ENCODE measurements at places on chromosomes 2 and 18. TPM values are rescaled to one million over a fixed set of nuclear protein-coding genes. Genes with fewer than 3 reads are reported as not detected.

GRCh38 chr2:216860426-216861137, 718 bp upstream of the TNP1 start:
- peaks cover 5% of the 10 kb centered on the region for H3K4me1 ChIP-seq
- H3K36me3 ChIP-seq: no peaks in the 10 kb centered on the region
- DNase-seq: no peak
- H3K27ac ChIP-seq: no peak overlapping the region
- no peak overlapping the region for H3K4me3 ChIP-seq

The CABYR gene
- 18.2 TPM for total RNA-seq

The ERICH2 gene
- 3.9 TPM for total RNA-seq

The C1QL2 gene
- total RNA-seq: 0.11 TPM

DNA sequence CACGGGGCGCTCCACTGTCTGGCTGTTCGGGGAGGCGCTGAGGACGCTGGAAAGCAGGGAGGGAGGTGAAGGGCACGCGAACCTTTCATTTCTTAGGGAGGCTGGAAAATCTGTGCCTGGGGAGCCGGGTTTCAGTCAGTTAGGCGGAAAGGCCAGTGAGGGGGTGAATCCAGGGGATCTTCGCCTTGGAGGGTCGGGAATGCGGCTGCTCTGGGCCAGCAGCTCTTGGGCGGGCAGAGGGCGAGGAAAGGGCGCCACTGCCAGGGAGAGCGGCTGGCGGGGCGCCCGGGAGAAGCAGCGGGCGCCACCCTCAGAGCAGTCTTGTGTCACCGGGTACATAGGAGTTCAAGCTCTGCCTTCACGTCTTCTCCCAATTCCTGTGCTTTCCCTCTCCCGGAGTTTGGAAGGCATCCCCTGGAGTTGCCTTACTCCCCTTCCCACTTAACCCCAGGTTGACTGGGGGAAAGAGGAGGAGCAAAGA, 1.4 kb downstream of the CCDC85A start:
- H3K4me1 ChIP-seq: peaks cover 23% of the 10 kb centered on the region
- peaks cover 13% of the 10 kb centered on the region for H3K27me3 ChIP-seq
- DNase-seq: no peak
- H3K36me3 ChIP-seq: no peaks in the 10 kb centered on the region
- peak overlapping the region; percentile 52 for H3K27ac ChIP-seq

The CTAGE1 gene
- not detected for total RNA-seq

The TOGARAM2 gene
- 7.9 TPM for total RNA-seq

The IL1RN gene
- total RNA-seq: 0.44 TPM

The ANKRD36C gene
- total RNA-seq: 144 TPM

- no peak overlapping the region for H3K27ac ChIP-seq
- no peak overlapping the region for H3K4me3 ChIP-seq
- no peak for DNase-seq
- H3K27me3 ChIP-seq: no peaks in the 10 kb centered on the region
- no peaks in the 10 kb centered on the region for H3K36me3 ChIP-seq
- H3K4me1 ChIP-seq: peaks cover 4% of the 10 kb centered on the region
Observed at GRCh38 chr2:49021271-49021670, 133.0 kb downstream of the FSHR start.

DNA sequence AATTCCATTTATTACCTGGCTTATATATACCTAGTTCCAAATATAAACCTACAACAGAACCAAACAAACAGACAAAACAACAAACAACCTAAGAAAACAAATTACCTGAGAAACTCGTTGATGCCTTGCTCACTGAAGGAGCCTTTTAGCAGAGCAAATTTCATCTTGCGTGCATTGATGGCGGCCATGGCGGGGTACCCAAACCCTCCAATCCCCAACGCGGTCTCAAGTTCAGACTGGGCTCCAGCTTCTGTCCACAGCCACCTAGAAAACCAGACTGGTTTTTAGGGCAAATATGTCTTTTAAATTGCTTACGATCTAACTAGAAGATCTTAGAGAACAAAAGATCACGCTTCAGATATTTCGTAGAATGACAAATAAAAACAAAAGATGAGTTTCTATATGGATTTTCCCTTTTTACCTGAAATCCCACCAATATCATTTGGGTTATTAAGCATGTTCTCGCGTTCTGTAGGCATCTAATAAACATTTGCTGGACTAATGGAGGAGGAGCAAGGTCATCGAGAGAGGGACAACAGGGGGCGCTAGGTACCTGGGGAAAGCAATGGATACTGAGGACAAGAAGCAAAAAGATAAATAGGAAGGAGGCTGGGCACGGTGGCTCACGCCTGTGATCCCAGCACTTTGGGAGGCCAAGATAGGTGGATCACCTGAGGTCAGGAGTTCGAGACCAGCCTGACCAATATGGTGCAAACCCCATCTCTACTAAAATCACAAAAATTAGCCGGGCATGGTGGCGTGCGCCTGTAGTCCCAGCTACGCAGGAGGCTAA, 25.2 kb downstream of the PDIA6 start:
- H3K36me3 ChIP-seq: peaks cover 53% of the 10 kb centered on the region
- no peak overlapping the region for H3K4me3 ChIP-seq
- DNase-seq: no peak
- H3K4me1 ChIP-seq: no peaks in the 10 kb centered on the region
- no peak overlapping the region for H3K27ac ChIP-seq

- no peaks in the 10 kb centered on the region for H3K4me1 ChIP-seq
- H3K36me3 ChIP-seq: no peaks in the 10 kb centered on the region
- no peaks in the 10 kb centered on the region for H3K27me3 ChIP-seq
- no peak for DNase-seq
- no peak overlapping the region for H3K4me3 ChIP-seq
Observed at GRCh38 chr2:16958266-16958665, 292.6 kb upstream of the CYRIA start.

The MEIS1 gene
- 68.4 TPM for total RNA-seq

The FSHR gene
- total RNA-seq: 0.17 TPM

DNA sequence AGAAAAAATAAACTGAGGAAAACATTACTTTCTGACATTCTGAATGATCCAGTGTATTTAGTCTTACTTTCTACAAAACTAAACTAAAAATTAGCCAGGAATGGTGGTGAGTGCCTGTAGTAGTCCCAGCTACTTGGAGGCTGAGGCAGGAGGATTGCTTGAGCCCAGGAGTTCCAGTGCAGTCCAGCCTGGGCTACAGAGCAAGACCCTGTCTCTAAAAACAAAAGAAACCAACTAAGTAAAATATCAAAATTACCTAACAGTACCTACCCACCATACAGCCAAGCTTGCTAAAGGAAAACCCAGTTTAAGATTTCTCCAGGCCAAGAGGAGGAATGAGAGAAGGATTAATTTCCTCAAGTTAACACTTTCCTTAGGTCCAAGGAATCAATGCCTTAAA, 2.9 kb downstream of the HSPD1 start:
- peaks cover 26% of the 10 kb centered on the region for H3K36me3 ChIP-seq
- peaks cover 10% of the 10 kb centered on the region for H3K4me1 ChIP-seq
- H3K27me3 ChIP-seq: no peaks in the 10 kb centered on the region
- no peak overlapping the region for H3K27ac ChIP-seq
- H3K4me3 ChIP-seq: no peak overlapping the region
- DNase-seq: no peak

DNA sequence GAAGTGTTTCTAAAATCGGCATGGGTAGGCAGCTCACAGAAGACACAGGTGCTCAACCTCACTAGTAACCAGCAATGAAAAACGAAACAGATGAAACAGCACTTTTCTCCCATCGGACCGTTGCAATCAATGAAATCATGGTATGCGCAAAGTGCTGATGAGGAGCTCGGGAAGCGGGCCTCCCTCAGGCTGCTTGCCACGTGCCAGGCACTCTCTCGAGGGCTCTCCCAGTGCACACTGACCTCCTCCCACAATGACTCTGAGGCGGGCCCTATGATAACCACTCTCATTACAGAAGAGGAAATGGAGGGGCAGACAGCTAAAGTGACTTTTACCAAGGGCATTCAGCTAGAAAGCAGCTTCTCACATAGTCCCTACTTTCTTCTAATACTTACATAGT, 3.8 kb upstream of the ANKRD23 start:
- no peaks in the 10 kb centered on the region for H3K27me3 ChIP-seq
- DNase-seq: no peak
- H3K4me3 ChIP-seq: no peak overlapping the region
- H3K36me3 ChIP-seq: peaks cover 90% of the 10 kb centered on the region
- H3K27ac ChIP-seq: no peak overlapping the region

The C1GALT1C1L gene
- 1.3 TPM for total RNA-seq

DNA sequence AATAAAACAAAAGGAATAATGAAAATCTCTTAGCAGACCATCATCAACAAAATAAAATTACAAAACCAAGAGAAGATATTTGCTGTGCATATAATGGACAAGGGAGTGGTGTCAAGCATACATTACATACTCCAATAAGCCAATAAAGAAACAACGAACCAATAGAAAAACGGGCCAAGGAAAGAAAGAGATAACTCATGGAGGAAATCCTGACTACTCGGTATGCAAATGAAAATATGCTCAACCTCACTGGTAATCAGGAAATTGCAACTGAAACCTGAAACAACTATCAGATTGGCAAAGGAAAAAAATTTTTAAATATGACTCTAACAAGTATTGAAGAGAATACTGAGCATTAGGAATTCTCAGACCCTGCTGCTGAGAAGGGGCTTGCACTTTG, 84.7 kb downstream of the BCL2 start:
- no peak for DNase-seq
- H3K4me1 ChIP-seq: peaks cover 20% of the 10 kb centered on the region
- H3K4me3 ChIP-seq: no peak overlapping the region
- no peak overlapping the region for H3K27ac ChIP-seq
- no peaks in the 10 kb centered on the region for H3K36me3 ChIP-seq

DNA sequence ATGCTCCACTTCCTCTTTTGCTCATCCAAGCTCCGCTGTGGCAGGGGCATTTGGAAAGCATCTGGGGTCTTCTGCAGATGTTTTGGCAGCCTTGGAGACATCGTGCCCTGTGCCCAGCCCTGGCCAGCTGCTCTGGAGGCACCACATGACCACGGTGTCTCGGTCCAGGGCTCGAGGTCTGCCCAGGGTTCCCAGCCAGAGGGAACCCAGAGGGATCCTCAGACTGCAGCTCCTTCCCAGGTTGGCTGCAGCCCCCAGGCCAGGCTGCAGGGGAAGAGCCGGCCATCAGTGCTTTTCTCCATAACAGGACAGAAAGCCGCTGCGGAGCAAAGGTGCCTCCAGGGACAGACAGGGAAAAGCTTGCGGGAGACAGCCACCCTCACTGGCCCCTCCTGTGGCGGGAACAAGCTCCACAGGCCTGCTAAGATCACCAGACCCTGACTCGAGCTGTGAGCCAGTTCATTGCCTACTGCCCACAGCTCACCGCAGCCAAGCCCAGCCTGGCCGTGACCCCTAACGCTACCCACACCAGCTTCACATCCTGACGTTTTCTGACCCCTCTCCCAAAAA, 74.7 kb downstream of the SMAD7 start:
- no peak for DNase-seq
- H3K27ac ChIP-seq: no peak overlapping the region
- no peaks in the 10 kb centered on the region for H3K36me3 ChIP-seq
- no peak overlapping the region for H3K4me3 ChIP-seq

- H3K36me3 ChIP-seq: no peaks in the 10 kb centered on the region
- peaks cover 13% of the 10 kb centered on the region for H3K4me1 ChIP-seq
- no peaks in the 10 kb centered on the region for H3K27me3 ChIP-seq
- H3K4me3 ChIP-seq: no peak overlapping the region
- peak overlapping the region; percentile 42 for H3K27ac ChIP-seq
Observed at GRCh38 chr18:58338141-58338540, 290.8 kb downstream of the ALPK2 start.

DNA sequence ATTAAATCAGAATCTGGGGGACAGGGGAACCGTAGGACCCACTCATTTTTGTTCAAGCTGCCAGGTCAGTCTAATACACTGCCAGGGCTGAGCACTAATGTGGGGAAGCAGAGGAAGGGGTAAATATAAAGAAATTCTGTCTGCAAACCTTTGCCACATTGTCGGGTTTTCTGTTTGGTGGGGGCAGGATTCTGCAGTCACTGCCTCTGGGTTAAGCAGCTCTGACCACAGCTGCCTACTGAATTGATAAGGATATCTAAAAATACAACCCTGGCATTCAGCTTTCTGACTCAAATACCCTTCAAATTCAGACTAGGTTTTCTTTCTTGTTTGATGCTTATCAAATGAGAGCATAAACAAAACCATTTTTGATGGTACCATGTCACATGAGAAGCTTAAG, 6.0 kb downstream of the DNER start:
- no peak overlapping the region for H3K4me3 ChIP-seq
- no peak for DNase-seq
- peaks cover under 1% of the 10 kb centered on the region for H3K27me3 ChIP-seq
- no peaks in the 10 kb centered on the region for H3K4me1 ChIP-seq

GRCh38 chr2:102782187-102782586, 20.4 kb downstream of the TMEM182 start:
- no peak overlapping the region for H3K27ac ChIP-seq
- H3K4me1 ChIP-seq: no peaks in the 10 kb centered on the region
- DNase-seq: no peak
- no peaks in the 10 kb centered on the region for H3K36me3 ChIP-seq

The PIKFYVE gene
- 48.4 TPM for total RNA-seq

DNA sequence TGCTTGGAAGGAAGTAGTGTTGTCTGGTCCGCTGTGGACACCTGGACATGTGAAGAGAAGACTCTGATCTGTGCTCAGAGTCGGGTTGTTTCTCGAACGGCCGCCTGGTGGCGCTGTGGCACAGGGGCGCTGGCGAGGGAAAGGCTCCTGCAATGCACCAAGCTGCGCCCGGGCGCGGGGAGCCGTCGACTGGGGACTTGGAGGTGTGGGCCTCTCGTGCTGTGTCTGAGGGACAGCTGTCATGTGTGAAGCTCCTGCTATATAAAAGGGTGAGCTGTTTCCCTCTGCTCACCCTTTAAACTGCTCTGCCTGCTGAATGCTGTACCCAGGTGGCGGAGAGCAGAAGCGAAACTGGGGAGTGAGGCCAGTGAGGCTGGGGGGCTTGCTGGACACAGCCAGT, 44.0 kb downstream of the GNAL start:
- peaks cover 8% of the 10 kb centered on the region for H3K4me1 ChIP-seq
- no peak overlapping the region for H3K27ac ChIP-seq
- no peaks in the 10 kb centered on the region for H3K36me3 ChIP-seq
- peak overlapping the region; percentile 14 for H3K4me3 ChIP-seq
- H3K27me3 ChIP-seq: no peaks in the 10 kb centered on the region
- no peak for DNase-seq

- H3K27ac ChIP-seq: no peak overlapping the region
- H3K27me3 ChIP-seq: no peaks in the 10 kb centered on the region
- no peak for DNase-seq
- no peak overlapping the region for H3K4me3 ChIP-seq
- H3K4me1 ChIP-seq: peaks cover 5% of the 10 kb centered on the region
- H3K36me3 ChIP-seq: no peaks in the 10 kb centered on the region
Observed at GRCh38 chr18:7681298-7681697, 114.2 kb downstream of the PTPRM start.

DNA sequence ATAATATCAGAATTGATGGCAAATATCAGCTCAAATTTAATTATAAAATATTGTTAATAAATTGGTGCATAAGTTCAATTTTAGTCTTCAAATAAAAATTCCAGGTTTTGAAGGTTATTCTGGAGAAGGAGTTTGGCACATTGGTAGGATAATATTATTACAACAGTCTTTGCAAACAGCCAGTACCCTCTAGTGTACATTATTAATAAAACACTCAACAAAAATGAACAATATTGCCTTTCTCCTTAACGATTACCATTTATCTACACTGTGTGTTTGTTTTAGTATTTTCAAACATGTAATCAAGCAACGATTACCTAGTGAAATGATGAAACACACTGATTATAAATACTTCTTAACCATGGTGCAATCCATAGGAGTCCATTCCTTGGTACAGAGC, 334.0 kb upstream of the FSIP2 start:
- H3K36me3 ChIP-seq: no peaks in the 10 kb centered on the region
- no peak for DNase-seq
- H3K27ac ChIP-seq: no peak overlapping the region
- no peaks in the 10 kb centered on the region for H3K27me3 ChIP-seq

Measured in spinal cord (tissue), 10 donors.